ENCODE measurements at places on chromosomes 5 and 9.
A peak's percentile ranks its signal among the peaks of the same experiment; 100 is the strongest.

DNA sequence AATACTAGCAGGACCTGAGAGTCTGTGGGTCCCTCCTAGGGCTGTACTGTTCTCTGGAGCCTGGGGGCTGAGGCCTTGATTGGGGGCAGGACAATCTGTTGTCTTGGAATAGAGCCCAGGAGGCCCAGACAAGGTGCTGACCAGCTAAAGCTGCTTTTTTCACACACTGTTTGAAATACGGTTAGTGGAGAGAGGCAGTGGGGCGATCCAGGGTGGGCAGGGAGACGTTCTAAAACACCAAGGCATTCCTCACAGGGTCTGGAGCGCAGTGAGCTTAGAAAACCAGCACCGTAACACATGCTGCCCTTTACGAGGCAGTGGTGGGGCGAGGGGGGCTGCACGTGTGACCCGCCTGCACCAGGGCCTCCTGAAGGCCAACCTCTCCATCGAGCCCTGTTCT is 55.1 kb downstream of the EHMT1 start:
- no peak for DNase-seq

- DNase-seq: peak; percentile 78
Observed at GRCh38 chr5:10595672-10596309, 31.9 kb downstream of the ANKRD33B start.

DNA sequence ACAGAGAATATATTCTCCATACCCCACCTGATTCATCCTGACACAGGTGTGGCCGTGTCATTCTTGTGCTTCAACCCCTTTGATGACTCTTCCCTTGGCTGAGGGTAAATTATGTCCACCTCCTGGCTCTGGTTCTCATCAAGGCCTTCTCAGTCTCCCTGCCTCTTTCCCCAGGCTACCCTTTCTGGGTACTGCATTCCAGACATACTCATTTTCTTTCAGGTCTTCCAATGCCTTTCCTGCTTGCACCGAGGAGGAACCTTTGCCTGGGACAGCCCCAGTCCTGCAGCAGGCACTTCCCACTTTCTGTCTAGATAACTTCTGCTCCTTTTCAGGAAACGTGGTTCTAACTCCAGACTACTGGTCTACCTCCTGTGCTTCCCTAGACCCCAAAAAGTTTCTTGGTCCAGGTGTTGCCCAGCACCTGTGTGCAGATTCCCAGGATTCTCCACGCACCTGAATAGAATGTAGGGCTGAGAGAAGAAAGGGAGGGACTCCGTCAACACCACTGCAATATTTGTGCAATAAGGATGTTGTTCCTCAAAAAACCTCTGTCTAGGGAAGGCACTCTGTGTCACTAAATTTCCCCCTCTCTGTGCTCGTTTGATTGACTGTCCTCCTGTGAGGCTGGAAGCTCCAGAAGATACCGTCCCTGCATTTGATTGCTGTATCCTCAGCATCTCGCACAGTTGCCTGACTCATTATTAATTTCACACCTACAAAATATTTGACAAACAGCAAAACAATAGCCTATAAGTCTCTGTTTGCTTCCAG is 255.4 kb upstream of the NFIL3 start:
- peak; percentile 59 for DNase-seq

- peak; percentile 71 for DNase-seq
Observed at GRCh38 chr5:177546258-177546741, 8.1 kb downstream of the FAM193B start.

- no peak for DNase-seq
Observed at GRCh38 chr5:111948092-111948841, 191.3 kb upstream of the NREP start.

- DNase-seq: no peak
Observed at GRCh38 chr5:1666221-1666620, 133.4 kb downstream of the MRPL36 start.

DNA sequence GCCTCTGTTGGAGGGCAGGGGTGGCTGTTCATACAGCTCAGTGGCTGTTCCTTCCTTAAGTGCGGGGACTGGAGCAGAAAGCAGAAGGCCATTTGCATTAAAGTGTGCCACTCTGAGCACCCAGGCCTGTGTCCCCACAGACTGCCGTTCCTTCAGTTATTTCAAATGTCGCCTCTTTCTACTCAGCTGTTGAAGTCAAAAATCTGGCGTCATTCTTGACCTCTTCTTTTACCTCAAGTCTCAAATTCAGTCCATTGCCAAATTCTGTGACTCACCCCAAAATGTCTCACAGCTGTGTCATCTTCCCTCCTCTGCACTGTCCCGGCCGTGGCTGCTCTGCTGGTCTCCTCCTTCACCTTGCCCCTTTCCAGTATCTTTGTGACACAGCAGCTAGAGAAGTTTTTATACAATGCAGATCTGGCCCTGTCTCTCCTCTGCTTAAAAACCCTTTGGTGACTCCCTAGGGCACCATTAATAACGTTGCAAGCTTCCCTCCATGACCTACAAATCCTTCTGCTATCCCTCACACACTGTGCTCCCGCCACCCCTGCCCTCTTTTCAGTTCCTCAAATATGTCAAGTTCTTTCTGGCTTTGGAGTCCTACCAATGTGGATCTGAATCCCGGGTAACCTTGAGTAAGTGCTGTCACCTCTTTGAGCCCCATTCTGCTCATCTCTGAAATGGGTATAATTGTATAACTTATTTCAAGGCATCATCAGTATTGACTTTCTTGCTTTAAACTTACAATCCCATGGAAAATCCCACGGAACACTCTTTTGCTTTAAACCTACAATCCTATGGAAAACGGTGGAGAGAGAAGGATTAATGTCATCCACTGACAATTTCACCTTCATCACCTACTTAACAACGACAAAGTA is 98.3 kb upstream of the BOD1 start:
- peak; percentile 88 for DNase-seq

GRCh38 chr5:107153283-107153682 is 517.5 kb downstream of the EFNA5 start:
- no peak for DNase-seq

- DNase-seq: no peak
Observed at GRCh38 chr9:78541868-78542443, 245.0 kb downstream of the PSAT1 start.

- no peak for DNase-seq
Observed at GRCh38 chr5:74186356-74187315, 453.9 kb downstream of the ENC1 start.

GRCh38 chr9:128081056-128081455 is 13.0 kb downstream of the SLC25A25 start:
- no peak for DNase-seq

DNA sequence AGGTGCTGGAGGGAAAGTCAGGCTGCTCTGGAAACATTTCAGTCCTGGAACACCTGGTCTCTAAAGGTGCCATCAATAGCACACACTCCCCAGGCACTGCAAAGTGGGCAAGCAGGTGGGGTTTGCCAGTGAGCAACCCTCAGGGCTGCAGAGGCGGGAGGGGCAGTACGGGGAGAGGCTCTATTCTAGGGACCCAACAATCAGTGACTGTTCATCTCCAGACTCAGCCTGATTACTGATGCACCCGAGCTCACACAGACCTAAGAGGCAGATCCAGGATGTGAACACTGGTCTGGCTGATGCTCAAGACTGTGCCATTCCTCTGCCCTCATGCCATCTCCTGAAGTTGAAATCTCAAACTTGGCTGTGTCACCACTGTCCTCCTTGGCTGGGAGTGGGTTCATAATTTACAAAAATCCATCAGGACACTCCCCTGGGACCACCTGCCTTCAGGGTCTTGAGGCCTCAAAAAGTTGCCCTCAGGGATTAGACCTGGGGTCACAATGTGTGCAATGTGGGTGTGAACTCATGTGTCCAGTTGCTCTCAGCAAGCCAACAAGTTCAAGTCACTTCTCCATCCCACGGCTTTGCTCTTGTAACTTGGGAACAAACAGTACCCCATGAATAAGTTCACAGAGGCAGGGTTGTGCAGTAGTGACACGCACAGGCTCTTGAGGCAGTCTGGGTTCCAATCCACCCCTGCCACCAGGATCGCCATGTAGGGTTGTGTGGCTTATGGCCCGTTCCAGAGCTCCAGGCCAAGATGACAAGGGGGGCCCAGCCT is 19.9 kb upstream of the KCNMB1 start:
- no peak for DNase-seq

DNA sequence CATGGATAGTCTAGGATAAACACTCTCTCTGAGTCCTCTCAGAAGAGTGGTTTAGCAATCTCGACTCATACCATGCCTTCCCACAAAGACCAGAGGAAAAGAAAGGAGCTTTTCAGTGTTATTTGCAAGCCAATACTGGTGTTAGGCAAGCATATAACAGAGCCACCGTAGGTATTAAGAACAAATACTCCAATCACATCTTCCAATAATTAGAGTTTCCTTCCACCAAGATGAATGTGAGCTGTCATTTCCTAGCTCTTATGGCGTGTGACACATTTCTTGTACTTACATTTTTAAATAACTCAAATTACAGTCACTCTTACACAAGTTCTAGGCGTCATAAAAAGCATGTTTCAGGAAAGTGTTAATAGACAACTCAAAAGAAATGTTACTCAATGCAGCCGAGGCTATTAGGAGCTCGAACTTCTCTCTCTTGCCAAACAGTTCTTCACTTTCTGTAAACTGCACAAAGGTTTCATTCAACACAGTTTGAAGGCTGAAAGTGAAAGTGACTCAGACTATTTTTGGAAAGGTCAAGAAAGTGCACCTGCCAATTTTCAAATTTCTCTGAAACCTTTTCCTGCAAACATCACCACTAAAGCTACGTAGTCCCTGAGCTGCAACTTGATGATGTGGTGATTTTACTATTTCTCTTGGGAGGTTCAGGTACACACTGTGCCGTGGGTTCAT is 153.8 kb downstream of the AUH start:
- DNase-seq: peak; percentile 61

GRCh38 chr9:114911167-114911821 is 19.1 kb downstream of the TNFSF8 start:
- DNase-seq: no peak

- no peak for DNase-seq
Observed at GRCh38 chr9:89513837-89514236, 15.9 kb upstream of the SEMA4D start.

- no peak for DNase-seq
Observed at GRCh38 chr9:136517012-136517743, 28.7 kb downstream of the NOTCH1 start.

- no peak for DNase-seq
Observed at GRCh38 chr5:19806756-19807155, 181.2 kb downstream of the CDH18 start.

GRCh38 chr9:31304576-31304975 is 1079.9 kb upstream of the ACO1 start:
- peak; percentile 1 for DNase-seq

- DNase-seq: no peak
Observed at GRCh38 chr9:12776513-12777055, 1.8 kb downstream of the LURAP1L start.

GRCh38 chr5:96016216-96016615 is 54.6 kb upstream of the ELL2 start:
- DNase-seq: no peak
